Right ventricle myocardium superior (tissue), 1 donor: ENCODE measurements at places on chromosomes 2 and 18. TPM values are rescaled to one million over a fixed set of nuclear protein-coding genes. Genes with fewer than 3 reads are reported as not detected.

IL36A gene
- not detected for total RNA-seq

PPP1R1C gene
- total RNA-seq: 21.4 TPM

PCARE gene
- total RNA-seq: 0.67 TPM

OTX1 gene
- not detected for total RNA-seq

RBBP8 gene
- total RNA-seq: 4.5 TPM

PXDN gene
- 15.6 TPM for total RNA-seq

DDX18 gene
- total RNA-seq: 22.1 TPM

GAREM2 gene
- total RNA-seq: 1.3 TPM

RAB6C gene
- total RNA-seq: 0.22 TPM

TSGA10 gene
- total RNA-seq: 3.4 TPM

FBLN7 gene
- total RNA-seq: 0.38 TPM

ORC2 gene
- 20.4 TPM for total RNA-seq

SLC9A2 gene
- not detected for total RNA-seq
